ENCODE measurements at places on chromosomes 2 and 18.
A peak's percentile ranks its signal among the peaks of the same experiment; 100 is the strongest.

DNA sequence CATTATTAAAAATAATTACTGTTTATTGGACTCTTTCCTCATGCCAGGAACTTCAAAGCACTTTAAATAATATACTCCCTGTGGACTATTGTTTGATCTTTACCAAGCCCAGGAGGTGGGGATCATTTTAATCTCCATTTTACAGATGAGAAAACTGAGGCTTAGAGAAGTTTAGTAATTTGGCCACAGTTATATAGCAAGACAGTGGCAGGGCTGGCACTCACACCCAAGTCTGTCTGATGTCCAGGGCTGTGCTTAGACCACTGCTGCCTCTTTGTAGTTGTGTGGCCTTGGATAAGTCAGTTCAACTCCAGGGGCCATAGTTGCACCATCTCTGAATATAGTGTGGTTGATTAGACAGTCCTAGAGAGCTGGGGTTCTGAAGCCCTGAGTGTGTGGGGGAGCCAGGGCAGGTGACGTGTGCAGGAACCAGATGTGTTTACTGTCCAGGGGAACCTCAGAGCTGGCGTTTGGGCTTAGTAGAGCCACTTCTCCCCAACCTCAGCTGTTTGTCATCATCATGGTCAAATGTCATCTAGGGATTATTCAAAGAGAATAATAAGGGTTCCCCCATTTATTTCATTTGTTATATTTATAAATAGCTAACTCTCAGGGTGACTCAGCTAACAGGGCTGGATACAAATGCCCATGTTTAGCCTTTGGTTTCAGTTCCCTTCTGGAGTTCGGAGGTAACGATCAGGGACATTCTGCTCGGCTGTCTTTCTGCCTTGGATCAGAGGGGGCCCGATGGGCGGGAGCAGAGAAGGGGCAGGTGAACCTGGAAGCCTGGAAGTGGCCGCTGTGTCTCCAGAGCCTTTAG is 68.0 kb downstream of the BOLA3 start:
- DNase-seq: no peak

GRCh38 chr2:222034058-222034457 is 264.7 kb downstream of the PAX3 start:
- DNase-seq: no peak

DNA sequence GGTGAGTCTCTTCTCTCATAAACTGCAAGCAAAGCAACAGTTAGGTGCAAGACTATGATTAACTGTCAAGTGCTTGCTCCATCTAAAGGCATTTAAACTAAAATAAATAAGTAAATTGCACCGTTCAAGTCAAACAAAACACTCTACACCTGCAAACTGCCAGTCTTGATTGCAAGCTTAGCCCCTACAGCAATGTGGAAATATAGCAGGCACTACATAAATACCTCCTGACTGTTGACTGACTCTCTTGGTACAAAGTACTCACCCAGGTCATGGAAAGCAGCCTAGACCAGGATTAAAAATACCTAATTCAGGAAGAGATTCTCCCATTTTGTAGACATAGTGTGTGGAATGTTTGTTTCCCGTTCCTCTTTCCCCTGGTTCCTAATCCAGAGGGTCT is 176.6 kb upstream of the KLHL29 start:
- no peak for DNase-seq

- DNase-seq: no peak
These were observed 211.2 kb downstream of the SMAD2 start for GRCh38 chr18:47719096-47719780.

DNA sequence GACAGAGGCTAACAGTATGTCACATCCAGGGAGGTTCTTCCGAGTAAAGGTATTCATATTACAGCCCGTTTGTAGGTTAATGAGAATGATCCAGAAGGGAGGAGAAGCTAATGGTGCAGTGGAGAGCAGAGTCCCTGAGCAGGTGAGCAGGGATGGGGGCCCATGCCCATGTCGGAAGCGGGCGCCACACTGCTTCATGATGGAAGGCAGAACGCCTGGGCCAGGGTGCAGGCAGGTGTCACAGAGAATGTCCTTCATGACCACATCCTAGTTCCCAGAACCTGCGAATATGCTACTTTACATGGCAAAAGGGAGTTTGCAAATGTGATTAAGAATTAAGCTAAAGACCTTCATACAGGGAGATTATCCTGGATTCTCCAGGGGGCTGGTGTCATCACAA is 4.0 kb downstream of the HES6 start:
- no peak for DNase-seq

DNA sequence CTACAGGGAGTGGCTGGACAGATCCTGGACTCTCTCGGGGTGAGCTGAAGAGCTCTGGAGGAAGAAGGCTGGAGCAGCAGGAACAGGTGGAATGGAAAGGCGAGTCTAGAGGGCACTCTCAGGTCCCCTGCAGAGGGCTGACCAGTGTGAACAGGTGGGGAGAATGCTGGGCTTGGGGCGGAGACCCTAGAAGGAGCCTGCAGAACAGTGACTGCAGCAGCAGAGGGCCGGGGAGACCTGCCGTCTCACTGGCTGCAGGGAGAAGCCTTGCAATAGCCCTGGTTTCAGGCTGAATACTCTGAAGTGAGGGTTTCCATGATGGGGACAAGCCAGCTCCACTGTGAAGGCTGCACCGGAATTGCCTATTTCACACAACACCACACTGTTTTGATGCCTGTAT is 626.7 kb upstream of the SALL3 start:
- no peak for DNase-seq

DNA sequence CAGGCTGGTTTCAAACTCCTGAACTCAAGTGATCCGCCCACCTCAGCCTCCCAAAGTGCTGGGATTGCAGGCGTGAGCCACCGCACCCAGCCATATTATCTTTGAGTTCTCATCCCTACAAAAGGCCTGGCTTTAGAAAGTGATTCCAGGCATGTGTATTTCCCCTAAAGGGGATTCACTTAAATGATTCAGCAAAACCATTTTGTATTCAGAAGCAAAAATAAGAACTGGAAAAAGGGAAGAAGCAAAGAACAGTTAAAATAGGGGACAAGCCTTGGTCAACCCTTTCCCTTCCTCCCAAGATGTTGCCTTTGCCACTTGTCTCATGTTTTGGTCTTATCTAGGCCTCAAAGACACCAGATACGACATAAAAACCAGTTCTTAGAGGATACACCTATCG is 10.5 kb downstream of the TM4SF20 start:
- DNase-seq: no peak

DNA sequence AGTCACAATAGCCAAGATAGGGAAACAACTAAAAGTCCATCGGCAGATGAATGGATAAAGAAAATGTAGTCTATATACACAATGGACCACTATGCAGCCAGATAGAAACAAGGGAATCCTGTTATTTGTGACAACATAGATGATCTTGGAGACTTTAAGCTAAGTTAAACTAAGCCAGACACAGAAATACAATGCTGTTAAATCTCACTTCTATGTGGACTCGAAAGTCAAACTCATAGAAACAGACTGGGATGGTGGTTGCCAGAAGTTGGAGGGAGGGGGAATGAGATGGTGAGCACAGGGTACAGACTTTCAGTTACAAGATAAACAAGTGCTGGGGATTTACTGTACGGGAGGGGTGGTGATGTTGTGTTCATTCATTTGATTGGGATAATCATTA is 5.4 kb upstream of the CNDP1 start:
- DNase-seq: no peak

- no peak for DNase-seq
These were observed 72.0 kb downstream of the GALNT1 start for GRCh38 chr18:35653392-35654135.

GRCh38 chr2:37083873-37084794 is at the start of the genes GPATCH11 and HEATR5B:
Gene GPATCH11, plus strand, starts transcription at chr2:37084518. Its CDS starts 3,864 bp downstream, at chr2:37088382.
Gene HEATR5B, minus strand, starts transcription at chr2:37084372. Its CDS starts 958 bp downstream, at chr2:37083414.
- peak; percentile 97 for DNase-seq

- DNase-seq: no peak
These were observed 360.7 kb upstream of the CWC22 start for GRCh38 chr2:180367815-180368214.

- no peak for DNase-seq
These were observed 75.3 kb downstream of the CCDC148 start for GRCh38 chr2:158381205-158381604.

GRCh38 chr2:136919682-136920081 is 154.3 kb downstream of the THSD7B start:
- DNase-seq: no peak

DNA sequence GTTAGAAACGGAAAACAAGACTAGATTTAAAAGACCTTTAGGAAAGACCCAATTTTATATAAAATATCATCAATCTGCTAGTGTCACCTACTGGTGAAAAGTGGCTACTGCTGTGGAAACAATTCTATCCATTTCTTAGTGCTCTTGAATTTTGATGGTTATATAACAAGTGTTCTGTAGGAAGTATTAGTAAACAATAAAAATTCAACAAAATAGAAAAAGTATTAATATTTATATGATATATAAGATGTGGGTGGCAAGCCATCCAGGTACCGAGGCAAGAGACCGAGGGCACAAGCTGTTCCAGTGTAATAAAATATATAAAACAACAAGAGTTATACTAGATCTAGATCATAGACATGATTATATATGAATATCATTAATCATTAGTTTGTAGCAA is 6.2 kb upstream of the TMEM87B start:
- DNase-seq: peak; percentile 84

DNA sequence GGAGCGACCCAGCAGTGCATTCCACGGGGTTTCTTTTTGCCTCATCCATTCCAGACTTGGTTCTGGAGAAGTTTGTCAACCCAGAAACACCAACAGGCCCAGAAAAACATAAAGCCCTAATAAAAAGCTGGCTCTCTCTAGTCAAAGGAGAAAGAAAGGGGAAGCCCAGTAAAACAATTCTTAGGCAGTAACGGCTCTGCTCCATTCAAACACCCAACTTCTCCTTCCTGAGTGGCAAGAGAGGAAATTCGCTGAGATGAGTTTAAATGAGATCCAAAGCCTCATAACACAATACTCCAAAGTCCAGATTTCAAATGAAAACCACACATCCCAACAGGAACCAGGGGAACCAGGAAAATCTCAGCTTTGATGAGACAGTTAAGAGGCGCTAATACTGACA is 179.9 kb downstream of the RPIA start:
- DNase-seq: no peak

DNA sequence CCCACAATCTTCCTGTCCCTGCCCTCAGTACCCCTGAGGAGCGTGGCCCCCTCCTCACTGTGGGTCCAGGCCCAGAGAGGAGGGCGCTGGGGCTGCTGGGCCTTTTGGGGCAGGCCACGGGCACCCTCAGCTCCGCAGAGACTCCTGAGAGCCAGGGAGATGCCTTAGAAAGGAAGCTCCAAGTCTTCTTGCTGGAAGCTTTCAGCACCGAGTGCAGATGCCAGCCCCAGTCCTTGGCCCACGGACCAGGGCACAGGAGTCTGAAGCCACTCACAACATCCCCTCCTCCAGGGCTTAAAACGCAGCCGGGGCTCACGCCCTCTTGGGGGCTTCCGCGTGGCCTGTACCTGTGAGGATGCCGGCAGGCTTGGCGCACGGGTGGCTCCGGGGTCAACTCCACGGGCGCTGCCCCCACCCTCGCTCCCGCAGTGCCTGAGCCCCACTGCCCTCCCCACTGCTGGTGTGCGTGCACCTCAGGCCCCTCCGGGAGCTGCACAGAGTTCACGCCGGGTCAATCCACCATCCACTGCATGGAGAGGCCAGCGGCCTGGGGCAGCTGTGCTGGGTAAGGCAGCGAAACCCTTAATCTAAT is 72.1 kb upstream of the CTDP1 start:
- DNase-seq: no peak

DNA sequence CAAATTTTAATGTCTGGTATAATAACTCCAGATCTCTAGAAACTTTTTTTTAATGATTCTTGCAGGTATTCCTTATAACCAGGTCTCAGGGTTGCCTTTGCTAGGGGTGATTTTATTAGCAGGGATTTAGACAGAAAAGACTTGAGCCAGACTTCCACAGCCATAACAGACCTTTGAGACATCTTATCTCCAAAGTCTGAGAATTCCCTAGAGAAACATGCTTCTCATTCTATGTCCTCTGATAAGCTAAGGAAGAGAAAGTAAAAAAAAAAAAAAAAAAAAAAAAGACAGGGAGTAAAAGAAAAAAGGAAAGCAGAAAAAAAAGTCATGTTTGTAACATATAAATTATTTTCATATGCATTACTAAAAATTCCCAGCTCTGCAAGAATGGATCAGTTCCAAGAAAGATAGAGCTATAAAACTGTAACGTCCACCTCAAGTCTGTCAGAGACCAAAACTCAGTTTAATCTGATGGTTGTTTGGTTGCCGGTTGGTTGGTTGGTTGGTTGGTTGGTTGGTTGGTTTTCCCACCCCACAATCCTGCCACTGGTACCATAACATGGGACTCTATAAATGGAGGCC is 153.8 kb downstream of the COL6A3 start:
- DNase-seq: no peak

DNA sequence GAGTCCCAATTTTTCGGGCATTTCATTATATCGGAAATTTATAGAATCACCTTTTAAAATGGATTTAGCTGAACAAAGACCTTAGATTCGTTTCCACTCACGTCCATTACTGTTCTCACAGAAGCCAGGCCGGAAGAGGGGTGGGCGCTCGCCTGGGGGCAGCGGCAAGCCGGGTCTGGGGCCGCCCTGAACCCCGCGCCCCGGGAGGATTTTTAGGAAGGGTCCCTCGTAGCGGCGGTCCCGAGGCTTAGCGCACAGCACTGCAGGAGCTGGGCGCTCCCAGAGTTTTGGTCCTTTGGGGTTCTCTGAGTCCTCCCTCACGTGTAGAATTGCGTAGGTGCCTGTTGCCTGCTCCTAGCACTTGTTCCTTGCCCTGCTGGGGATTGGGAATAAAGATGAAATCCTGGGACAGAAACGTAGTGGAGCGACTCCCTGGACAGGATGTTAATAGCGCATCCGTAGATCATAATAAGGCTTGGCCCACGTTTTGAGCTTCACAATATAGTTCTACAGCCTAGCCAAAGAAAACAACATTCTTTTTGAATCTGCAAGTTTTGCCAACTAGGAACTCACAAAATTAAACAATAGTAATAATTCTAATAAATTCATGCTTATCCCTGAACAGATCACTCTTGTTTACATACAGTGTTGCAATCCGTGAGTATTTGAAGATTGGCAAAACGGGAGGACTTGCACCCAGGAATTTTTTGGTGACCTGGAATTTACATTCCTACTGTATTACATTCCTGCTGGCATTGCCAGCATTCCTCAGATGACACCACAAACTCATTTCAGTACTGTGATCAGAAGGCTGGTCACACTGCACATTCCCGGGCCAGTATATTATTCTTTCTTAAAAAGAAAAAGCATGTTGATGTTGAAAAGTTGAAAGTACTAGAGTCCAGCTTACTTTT is 875 bp downstream of the C18orf63 start:
- no peak for DNase-seq

Data from hematopoietic multipotent progenitor cell treated with erythropoietin and hydrocortisone succinate and interleukin-3 and kit ligand, for 8 days (in vitro differentiated cells).